Daoy (cell line): ENCODE measurements at places on chromosomes 2 and 18. TPM values are rescaled to one million over a fixed set of nuclear protein-coding genes. Genes with fewer than 3 reads are reported as not detected.

DNA sequence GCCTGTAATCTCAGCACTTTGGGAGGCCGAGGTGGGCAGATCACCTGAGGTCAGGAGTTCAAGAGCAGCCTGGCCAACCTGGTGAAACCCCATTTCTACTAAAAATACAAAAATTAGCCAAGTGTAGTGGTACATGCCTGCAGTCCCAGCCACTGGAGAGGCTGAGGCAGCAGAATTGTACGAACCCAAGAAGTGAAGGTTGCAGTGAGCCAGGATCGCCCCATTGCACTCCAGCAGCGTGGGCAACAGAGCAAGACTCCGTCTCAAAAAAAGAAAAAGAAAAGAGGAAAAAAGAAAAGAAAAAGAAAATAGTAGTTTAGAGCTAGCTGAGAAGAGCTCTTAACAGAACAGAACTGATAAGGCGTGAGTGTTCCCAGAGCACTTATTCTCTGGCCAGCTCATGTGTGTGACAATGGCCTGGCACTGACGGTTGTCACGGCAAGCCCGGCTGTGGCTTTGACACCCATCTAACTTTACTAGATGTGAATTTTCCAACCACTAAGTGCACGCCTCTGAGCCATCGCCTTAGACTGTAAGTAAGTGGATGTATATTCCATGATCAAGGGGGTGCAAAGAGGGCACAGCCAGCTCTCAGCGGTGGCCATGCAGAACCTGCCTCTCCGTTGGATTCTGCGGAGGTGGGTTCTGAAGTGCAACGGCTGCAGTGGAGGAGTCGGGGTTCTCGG lies 80.0 kb downstream of the ZNF516 start:
- no peak for DNase-seq

DNA sequence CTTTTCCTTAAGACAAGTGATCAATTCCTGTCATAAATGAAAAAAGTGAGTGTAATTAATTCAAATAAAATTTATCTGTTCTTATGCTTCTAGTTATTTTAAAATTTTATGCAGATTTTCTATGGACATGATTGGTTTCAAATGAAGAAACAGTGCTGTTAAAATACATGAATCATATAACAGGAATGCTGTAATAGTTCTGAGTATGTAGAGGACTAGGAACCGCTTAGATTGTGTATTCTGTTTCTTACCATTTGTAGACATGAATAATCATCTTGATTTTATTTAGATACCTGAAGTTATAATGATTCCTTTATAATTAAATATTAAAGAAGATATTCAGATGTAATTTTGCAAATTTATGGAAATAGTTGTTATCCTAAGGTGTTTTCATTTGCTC lies 3.5 kb downstream of the ACTR2 start:
- no peak for DNase-seq

GRCh38 chr2:34105006-34105767 lies 506.1 kb upstream of the FAM98A start:
- peak; percentile 69 for DNase-seq

GRCh38 chr2:9074930-9075329 lies 71.4 kb upstream of the MBOAT2 start:
- DNase-seq: peak; percentile 58

DNA sequence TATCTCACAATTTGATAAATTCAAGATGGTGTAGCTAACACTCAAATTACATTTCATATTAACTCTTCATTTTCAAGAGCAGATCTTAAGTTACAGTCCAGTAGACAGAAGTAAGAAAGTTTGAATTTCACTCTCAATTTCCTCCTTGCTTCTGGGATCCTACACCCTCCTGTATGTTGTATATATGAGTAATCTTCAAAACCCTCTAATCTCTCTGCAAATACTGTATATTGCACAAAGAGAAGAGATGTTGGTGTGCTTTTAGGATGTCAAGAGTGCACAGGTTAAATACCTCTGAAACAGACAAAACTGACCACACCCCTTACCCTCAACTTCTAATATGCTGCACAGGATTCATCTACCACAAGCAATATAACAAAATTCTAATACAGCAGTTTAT lies 6.7 kb downstream of the CHST9 start:
- no peak for DNase-seq

DNA sequence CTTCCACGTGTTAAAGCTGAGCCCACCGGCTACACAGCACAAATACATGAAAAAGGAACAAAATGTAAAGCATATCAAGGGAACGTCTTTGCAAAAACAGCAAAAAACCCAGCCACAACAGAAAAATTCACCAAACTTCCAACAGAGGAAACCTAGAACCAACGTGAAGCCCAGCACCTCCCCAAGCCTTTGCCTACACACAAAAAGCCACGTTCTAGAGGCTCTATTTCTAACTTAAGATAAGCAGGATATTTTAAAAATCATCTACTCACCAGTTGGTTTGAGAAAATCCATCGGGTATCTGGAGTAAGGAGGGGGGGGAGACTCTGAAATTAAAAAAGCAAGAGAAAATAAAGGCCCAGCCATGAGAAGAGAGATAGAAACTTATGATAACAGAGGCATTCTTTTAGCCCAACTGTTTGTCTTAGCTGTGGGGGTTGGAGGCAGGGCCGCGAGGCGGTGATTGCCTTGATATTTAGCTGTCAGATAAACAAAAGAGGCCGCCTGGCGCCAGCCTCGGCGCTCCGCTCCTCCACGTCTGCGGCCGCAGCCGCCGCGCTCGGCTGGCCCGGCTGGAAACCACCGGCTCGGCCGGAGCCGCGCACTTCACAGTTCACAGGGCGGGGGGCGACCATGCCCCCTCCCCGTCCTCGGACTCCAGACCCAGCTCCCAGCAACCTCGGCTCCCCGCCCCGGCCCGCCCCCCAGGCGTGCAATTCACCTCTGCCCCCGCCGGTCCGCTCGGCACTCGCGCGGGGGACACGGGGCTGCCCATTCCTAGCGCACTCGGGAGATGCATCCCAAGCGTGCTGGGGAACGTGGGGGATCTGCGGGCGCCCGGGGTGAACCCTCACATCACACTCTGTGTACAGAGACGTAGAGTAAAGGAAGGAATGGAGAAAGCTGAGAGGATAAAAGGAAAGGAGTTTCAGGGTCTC lies 2.4 kb downstream of the SMAD7 start:
- peak; percentile 74 for DNase-seq

DNA sequence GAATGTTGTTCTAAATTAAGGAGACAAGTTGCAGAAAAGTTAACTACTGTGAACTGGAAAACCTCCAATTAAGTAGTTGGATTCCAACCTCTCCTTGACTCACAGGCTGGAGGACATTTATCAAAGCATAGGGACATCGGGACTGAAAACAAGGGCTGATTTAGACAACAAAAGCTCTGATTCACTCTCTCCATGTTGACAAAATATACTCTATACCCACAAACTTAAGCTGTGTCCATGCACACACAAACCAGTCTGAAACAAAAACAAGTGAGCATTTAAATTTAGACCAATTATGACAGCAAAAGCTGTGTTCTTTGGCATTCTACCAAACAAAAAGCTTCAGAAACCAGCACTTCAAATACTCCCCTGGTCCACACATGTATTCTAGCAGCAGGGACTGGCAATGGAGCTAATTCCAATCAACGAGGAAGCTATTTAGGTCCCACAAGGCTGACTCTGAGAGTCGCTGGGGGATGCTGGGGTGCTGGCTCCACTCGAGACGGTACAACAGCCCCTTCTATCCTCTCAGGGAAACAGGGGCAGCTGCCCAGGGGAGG lies 71.4 kb downstream of the NXPH2 start:
- no peak for DNase-seq

DNA sequence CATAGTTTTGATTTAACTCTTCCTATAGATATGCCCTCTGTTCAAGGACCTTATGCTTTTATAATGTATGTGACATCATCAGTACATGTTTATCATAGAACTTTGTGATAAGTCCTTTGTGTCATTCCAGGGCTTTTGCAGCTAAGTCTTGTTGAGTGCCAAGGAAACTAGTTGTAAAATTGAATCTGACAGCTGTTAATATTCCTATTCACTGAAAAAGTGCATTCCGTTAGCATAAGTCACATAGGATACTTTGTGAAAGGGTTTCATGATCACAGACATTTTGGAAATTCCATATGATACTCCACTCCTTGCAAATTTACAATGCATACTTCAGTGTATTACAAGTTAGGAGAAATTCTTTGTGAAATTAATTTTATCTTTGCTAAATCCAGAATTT lies 503.4 kb downstream of the CCDC85A start:
- no peak for DNase-seq

GRCh38 chr18:370751-371608 lies 103.1 kb upstream of the THOC1 start:
- DNase-seq: no peak

GRCh38 chr2:96541398-96542152 lies 5.0 kb downstream of the ARID5A start:
- DNase-seq: no peak

DNA sequence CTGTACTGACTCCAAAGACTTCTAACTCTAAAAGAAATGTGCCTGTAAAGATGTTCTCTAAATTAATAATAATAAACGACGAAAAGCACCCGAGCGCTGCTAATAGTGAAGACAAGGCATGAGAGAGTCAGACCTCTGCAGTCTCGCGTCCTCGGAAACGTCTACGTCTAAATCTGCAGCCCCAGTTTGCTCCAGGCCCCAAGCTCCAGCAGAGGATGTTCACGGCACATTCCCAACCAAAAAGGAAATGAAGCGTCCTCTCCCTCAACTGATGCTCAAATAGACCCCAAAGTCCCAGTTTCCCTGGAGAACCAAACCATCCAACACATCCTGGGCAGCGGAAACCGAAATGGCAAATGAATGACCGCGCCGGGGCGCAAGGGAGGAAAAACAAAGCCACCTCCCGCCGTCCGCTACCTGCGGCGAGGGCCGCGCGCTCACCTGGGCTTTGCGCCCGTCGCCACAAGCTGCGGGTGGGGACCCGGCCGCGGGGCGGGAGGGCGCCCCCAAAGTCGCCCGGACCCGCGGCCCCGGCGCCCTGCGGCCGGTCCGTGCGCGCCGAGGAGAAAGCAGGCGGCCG lies 47.1 kb upstream of the CCDC150 start:
- peak; percentile 62 for DNase-seq

DNA sequence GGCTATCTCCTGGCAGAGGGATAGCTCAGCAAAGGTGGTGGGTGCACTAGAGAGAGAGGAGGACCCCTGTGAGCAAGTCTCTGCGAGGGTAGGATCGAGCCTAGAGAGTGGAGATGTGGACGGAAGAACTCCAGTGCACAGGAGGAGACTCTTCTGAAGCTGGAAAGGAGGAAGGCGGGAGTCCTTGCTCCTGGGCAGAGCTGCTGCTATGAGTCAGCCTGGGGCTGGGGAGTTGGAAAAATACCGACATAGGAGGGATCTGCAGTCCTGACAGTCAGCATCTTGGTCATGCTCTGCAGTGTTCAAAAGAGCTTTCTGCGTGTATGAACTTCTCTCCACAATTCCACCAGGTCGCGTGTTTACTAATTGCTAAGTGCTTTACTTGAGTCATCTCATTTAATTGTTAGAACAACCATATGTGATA lies 233.8 kb downstream of the LDLRAD4 start:
- DNase-seq: peak; percentile 73

- peak; percentile 3 for DNase-seq
These were observed 24.4 kb upstream of the ERMN start for GRCh38 chr2:157349949-157350515.

DNA sequence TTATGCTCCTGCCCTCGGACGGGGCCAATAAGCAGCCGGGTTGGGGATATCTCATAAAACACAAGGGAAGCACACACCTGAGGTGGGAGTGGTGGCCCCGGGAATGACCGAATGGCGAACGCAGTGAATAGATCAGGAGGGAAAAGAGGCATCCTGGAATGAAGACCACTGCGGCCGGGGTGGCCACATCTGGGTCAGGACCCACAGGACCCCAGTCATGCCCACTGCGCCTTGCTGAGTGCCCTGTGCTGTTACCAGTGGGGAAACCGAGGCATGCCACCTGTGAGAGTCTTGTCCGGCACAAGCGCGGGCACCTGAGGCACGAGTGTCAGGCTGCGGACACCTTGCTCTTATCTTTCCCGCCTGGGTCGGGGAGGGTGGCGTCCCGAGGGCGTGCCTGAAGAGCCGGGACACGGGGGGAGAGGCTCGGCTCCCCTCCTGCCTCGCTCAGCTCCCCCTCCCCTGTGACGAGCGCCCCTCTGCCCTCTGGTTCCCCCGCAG lies 1.6 kb downstream of the PDCD1 start:
- no peak for DNase-seq

DNA sequence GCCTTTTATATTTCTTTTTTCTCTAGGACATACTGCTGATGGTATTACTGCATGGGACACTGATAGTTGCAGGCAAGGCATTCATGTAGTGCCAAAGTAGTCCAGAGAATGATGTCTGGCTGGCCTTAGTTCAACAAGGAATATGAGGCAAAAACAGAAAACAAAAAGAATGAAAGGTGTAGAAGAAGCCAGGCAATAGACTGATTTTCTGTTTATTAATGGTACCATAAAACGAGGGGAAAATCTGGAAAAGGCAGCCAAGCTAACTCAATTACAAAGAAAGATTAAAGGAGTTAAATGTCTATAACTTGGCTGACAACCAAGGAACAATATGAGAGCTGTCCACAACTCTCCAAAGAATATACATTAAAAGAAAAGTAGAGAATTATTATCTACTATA lies 284.9 kb downstream of the ZEB2 start:
- no peak for DNase-seq

GRCh38 chr2:236988690-236989624 lies 96.7 kb upstream of the COPS8 start:
- no peak for DNase-seq

GRCh38 chr18:42182728-42183700 lies 228.0 kb downstream of the PIK3C3 start:
- DNase-seq: no peak

- DNase-seq: no peak
These were observed 3.1 kb downstream of the SPEG start for GRCh38 chr2:219437690-219438206.

DNA sequence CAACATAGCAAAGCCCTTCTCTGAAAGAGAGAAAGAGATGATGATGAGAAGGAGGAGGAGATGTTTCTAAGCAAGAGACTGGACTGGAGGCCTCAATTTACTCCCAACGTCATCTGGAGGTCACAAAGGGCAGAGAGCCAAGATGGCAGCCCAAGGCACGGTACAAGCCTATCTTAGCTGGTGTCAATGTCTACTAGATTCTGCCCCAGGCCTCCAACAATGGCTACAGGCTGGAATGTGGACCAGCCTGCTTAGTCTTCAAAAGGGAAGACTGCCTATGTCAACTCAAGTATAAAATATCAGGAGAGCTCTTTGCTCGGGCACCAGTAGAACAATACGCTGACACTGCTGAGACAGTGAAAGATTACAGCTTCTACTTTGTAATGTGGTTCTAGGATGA lies 6.7 kb upstream of the SLC4A5 start:
- no peak for DNase-seq

GRCh38 chr2:50535256-50535655 lies 496.7 kb downstream of the NRXN1 start:
- no peak for DNase-seq

The MLPH gene
- 53.1 and 58.8 TPM in 2 replicates for total RNA-seq

The CYS1 gene
- 2.1 and 5.1 TPM in 2 replicates for total RNA-seq

The TBR1 gene
- total RNA-seq: not detected in 2 replicates

The FBXO15 gene
- total RNA-seq: 0.63 and 0.91 TPM in 2 replicates

The CFAP65 gene
- 0.11 TPM in 1 of 2 replicates, not detected in the other for total RNA-seq

The POTEE gene
- total RNA-seq: 1.7 and 5.2 TPM in 2 replicates

The SERPINB4 gene
- not detected in 2 replicates for total RNA-seq
